ENCODE measurements at places on chromosomes 4 and X.

- DNase-seq = no peak
Measured at GRCh38 chrX:13579661-13580060, 10.3 kb downstream of the EGFL6 start.

DNA sequence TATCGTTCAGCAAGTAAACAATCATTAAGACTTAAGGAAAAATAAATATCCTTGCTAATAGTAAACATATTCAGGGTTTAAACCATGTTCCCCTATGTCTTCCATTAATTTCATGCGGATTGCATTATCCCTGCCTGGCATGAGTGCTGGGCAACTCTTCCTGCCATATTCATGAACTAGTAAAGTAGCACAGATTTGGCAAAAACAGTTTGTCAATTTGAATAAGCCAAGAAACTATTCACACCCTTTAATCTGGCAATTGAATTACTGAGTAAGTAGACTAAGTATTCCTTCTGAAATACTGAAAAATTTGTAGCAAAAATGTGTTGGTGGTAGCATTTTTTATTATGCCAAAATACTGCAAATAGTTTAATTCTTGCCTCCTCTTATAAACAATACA lies 512.0 kb downstream of the NLGN4X start:
- no peak for DNase-seq

DNA sequence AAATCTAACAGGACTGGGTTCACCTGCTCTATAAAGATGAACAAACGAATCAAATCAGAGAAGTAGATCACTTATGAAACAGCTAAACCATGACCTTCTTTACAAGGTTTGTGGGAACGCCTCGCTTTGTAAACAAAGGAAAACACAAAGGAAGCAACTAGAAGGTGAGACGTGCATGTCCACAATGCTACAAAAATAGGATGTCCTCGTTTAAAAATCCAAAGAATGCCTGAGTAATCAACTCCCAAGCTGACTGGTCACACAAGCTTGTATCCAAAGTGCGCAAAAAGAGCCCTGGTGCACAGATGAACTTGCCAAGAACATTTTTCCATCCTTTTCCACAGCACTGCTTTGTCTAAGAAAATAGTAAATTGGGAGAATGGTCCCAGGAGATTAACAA lies 6.3 kb upstream of the SH3KBP1 start:
- no peak for DNase-seq

DNA sequence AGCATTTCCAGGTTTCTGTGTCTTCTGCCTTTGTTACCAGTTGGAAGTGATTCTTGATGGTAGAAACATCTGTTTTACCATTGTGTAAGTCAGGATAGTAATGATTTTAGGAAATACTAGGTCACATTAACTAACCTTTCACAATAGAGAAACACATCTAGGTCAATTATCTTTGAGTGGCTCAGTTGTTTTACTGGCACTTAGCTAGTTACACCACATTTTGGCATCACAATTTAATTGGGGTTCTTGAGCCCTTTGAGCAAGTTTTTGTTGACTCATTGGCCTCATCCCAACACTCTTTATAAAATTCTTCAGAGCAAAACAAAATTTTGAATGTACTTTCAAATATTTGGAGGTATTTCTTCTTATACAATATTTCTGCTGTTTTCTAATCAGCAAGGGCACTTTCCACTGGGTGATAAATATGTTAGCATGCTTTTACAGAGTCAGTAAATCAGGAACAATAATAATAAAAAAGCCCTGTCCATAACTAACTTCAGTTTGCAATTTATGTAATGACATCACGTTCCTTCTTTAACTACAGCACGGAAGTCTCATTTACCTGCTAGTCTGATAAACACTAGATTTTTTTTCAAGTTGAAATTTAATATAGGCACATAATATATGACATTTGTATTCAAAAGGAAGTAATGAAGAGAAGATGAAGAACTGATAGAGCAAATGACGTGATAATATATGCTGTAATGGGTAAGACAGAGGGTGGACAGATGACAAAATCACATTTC lies 64.8 kb upstream of the GK2 start:
- DNase-seq = no peak

DNA sequence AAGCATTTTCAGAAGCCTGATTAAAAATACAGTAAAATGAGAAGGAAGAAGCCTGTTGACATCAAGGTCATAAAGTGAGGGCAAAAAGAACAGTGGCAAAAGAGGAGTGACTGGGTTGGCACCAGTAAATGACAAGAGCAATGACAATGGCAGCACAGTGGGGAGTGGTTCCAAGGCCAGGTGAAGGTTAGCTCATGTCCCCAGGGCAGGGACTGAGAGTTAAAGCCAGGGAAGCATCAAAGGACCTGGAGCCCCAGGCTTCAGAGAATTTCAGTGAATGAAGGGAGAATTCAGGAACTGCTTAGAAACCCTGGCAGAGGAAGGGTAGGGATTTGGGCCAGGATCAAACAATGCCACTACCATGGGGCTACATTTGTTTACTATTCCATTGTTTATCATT lies 8.8 kb upstream of the PIGA start:
- DNase-seq = no peak

DNA sequence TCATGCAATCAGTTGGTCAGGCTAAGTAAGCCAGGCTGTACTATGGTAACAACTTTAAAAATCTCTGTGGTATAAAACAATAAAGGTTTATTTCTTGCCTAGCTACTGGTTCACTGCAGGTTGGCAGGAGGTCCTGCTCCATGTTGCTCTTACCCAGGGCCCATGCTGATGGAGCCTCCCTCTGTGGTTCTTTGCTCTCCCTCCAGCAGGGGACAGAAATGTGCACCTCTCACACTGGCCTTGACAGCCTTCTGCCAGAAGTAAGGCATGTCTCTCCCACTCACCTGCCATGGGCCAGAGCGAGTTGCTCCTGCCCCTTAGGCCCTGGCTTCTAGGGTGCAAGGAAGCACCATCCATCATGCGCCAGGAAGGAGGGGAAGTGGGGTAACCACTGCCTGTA lies 31.1 kb downstream of the CLDN22 start:
- DNase-seq = no peak

DNA sequence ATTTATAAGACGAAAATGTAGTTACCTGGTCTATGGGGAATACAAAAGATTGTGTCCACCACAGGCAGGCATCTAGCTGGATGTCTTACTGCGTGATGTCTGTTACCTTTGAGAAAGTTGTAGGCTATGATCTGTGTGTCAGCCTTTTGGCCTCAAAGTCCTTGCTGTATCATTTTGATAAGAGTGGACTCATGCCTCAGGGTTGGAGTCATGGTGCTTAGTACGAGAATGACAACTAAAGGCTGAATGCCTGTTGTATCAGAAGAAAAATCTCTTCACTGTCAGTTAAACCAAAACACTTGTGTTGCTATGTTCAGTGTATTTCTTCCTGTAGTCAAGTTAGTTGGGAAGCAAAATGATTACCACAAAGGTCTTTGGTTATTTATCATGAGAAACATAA lies 226.2 kb downstream of the ARHGAP10 start:
- DNase-seq = no peak

GRCh38 chr4:62093735-62094134 lies 893.6 kb downstream of the ADGRL3 start:
- no peak for DNase-seq

DNA sequence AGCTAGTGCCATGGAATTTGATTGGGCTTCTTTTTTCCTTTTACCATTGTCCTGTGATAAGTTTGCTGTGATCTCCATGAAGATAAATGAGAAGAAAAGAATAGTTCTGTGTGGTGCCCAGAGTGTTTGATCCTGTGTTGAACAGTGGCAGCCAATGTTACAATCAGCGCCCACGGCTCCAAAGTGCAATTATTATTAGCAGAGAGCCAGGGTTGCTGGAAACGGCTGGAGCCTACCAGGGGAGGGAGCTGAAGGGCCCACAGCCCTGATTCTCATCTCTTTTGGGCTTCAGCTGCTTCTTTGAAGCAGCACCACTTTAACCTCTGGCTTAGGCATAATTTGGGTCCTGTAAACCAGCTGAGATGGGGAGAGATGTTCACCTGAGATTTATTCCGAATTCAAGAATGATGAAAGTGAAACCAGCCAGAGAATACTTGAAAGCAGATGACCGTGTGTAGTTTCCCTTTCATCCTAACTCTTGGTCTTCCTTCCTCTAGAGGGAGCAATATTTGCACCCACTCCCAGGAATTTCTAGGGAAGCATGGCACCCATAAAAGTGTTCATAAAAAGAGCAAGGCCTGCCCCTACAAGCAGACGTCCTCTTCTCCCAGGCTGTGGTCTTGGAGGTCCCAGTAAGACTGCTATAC lies 298.3 kb downstream of the EVC2 start:
- DNase-seq = no peak

- DNase-seq = no peak
Measured at GRCh38 chr4:18050448-18050847, 28.9 kb upstream of the LCORL start.

- no peak for DNase-seq
Measured at GRCh38 chr4:127261476-127261875, 371.3 kb upstream of the INTU start.

- DNase-seq = no peak
Measured at GRCh38 chr4:4603067-4603466, 61.2 kb upstream of the STX18 start.

- peak; percentile 46 for DNase-seq
Measured at GRCh38 chr4:183797445-183798300, 107.4 kb upstream of the STOX2 start.

DNA sequence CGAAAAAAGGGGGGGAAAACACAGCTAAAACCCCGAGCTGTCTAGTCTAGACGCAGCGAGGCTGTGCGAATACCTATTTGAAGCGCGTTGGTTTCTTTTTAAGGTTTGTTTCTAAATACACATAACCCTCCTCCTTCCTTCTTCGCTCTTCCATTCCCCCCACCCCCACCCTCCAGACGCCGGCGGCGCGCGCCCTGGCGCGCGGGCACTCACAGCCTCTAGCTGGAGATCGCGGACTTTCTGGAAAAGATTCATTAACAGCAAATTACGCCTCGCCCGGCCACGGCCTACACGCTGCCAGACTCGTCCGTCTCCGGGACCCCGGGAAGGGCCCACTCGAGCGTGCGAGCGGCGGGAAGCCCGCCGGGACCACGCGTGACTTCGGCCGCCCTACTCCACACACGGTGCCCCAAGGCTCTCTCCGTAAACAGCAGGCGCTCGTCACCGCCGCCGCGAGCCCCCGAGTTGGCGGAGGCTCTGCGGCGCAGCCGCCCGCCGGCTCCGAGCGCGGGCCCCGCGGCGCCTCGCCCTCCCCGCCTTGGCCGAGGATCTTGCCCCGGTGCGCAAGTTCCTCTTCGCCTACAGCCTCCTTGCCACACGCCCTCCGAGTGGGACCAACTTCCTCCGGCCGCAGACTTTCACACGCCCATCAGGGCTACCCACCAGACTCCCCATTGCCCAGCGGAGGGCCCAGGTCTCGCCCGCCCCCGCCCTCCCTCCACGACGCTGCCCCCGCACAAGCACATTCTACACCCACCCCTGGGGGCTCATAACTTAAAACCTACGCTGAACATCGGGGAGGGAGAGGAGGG lies 2.0 kb downstream of the BCOR start:
- DNase-seq = no peak

DNA sequence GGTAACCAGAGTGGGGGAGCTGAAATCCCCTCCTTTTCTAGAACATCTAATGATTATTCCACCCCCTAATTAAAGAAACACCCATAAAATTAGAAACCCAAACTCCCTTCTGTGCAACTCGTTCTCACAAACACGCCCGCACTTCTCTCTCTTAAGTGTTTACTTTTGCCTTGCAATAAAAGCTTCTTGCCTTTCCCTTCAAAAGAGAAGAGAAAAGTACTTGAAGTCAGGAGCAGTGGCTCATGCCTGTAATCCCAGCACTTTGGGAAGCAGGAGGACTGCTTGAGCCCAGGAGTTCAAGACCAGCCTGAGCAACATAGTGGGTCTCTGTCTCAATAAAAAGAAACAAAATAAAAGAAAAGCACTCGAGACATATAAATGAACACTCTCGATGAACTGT lies 3.6 kb upstream of the GPR173 start:
- DNase-seq = no peak

GRCh38 chr4:84938316-84938715 lies 28.2 kb downstream of the WDFY3 start:
- no peak for DNase-seq

GRCh38 chr4:27836523-27836922 lies 975.9 kb downstream of the STIM2 start:
- no peak for DNase-seq

DNA sequence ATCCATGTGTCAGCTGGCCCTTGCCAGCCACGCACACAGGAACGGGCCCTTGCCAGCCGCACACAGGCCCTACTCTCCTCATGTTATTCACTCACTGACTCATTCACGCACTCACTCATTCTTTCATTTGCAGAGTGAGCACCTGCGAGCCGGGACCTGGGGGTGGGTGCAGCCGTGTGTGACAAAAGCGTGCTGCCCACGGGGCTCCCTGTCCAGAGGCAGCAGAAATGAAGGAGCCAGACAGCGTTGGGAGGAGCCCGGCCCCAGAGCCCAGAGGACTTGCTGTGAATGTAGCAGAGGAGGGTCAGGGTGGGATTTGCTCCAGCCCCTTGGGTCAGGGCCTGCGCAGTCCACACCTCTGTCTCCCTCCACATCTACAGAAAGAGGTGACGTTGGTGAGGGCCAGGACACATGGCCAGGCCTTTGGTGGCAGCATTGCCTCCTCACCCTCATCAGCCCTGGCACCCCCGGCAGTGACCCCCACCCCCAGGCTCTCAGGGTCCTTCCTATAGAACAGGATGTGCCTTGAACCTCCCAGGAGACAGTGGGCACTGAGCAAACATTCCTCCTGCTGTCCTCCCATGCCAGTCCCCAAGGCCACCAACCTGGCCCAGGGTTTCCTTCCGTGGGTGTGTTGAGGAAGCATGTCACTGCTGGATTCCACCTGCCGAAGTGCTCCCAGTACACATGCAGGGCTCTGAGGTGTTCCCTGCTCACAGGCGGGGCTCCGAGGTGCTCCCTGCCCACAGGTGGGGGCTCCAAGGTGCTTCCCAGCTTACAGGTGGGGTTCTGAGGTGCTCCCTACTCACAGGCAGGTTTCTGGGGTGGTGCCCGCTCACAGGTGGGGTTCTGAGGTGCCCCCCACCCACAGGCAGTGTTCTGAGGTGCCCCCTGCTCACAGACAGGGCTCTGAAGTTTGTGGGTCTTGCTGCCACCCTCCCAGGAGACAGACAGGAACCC lies 105.7 kb downstream of the HMX1 start:
- no peak for DNase-seq

- DNase-seq = no peak
Measured at GRCh38 chrX:34072906-34073305, 59.2 kb downstream of the FAM47A start.

DNA sequence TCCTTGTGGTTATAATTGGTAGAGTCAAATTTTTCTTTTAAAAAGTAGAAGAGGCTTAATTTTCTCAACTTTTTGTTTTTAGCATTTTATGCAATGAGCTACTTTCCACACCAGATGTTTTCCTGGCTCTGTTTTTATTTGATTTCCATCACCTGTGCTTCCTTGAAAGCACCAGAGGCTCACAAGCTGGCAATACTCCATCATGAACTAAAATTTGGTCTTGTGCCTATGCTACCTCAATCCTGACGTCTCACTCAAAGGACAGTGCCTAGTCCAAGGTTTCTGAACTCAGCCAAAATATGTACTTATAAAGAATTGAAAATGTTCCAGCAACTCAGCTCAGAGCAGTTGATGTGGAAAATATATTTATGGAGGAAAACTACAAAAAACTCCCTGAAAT lies 914.0 kb upstream of the PRKX start:
- DNase-seq = no peak
